T47D (cell line): ENCODE measurements at places on chromosomes 16 and 17.

GRCh38 chr17:21375162-21375560 is 996 bp upstream of the KCNJ12 start:
- no peak for DNase-seq

DNA sequence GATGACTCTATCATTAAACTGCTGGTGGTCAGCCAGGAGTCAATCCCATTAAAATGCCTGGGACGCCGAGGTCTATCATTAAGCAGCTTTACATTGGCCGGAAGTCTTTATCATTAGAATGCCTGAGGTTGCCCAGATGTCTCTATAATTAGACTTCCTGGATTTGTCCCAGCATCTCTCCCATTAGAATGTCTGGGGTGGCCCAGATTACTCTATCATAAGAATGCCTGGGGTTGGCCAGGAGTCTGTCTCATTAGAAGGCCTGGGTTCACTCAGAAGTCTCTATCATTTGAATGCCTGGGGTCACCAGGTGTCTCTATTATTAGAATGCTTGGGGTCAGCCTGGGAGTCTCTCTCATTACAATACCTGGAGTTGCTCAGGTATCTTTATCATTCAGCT is 2227.2 kb downstream of the TP53TG3F start:
- no peak for DNase-seq

- DNase-seq = no peak
Observed at GRCh38 chr17:39600288-39600996, 7.3 kb downstream of the NEUROD2 start.

DNA sequence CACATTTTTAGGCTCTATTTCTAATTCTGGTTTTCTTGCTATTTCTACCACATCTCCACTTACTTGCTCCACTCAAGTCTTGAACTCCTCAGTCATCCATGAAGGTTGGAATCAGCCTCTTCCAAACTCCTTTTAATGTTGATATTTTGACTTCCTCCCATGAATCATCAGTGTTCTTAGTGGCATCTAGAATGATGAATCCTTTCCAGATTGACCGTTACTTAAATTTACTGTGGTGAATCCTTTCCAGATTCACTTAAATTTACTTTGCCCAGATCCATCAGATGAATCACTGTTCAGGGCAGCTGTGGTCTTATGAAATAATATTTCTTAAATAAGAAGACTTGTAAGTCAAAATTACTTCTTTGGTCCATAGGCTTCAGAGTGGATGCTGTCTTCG is 32.4 kb downstream of the CLTC start:
- no peak for DNase-seq

DNA sequence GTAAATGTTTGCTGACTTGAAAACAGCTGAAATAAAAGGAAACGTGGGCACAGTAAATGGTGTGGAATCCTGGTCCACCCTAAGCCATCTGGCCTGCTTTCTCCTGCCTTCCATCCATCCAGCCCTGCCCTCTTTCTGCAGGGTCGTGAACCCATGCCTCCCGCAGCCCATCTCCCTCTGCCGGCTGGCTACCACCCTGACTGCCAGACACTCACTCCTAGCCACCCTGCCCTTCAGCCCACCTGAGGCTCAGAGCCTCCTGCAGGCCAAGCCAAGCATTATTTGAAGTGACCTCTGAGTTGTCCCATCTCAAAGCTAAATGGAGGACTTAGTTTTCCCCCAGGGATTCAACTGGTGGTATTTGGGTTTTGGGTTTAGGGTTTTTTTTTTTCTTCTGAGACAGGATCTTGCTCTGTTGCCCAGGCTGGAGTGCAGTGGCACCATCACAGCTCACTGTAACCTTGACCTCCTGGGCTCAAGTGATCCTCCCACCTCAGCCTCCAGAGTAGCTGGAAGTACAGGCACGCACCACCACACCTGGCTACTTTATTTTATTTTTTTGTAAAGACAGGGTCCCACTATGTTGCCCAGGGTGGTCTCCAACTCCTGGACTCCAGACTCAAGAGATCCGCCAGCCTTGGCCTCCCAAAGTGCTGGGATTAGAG is 8.4 kb downstream of the ZDHHC1 start:
- DNase-seq = no peak

DNA sequence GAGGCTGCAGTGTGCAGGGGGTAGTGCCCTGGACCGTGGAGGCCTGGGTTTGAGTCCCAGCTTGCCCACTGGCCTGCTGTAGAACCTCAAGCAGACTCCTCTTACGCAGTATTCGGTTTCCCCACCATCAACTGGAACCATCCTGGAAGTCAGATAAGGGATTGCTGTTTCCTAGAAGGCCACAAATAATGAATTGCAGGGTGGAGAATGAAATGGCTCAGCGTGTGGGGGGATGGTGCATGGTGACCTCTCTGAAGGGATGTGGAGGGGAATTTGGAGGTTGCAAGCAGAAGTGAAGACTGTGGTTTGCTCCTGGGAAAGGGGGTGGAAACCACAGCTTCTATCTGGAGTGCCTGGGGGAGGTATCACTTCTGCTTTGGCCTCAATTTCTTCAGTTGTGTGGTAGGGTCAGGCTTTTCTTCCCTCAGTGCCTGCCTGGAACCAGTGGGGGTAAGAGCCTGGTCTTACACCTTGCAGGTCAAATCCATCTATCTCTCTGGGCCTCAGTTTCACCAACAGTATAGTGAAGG is 1.7 kb downstream of the ADGRG5 start:
- DNase-seq = no peak

GRCh38 chr17:61401389-61402072 is 1.9 kb downstream of the TBX2 start:
- no peak for DNase-seq

GRCh38 chr17:81018044-81018802 is 16.7 kb upstream of the BAIAP2 start:
- DNase-seq = no peak

- DNase-seq = no peak
Observed at GRCh38 chr17:66602659-66603384, 232.1 kb upstream of the CACNG5 start.

DNA sequence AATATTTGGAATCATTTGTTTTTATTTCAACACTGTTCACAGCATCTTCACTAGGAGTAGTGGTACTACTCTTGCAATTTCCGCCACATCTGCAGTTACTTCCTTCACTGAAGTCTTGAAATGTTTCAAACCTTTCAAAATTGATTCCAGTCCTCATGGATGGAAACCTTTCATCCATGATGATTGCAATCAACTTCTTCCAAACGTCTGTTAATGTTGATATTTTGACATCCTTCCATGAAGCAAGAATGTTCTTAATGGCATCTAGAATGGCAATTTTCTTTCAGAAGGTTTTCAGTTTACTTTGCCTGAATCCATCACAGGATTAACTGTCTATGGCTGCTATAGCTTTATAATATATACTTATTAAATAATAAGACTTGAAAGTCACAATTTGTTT is 736.8 kb upstream of the CA10 start:
- no peak for DNase-seq

- no peak for DNase-seq
Observed at GRCh38 chr17:67633751-67634211, 84.0 kb upstream of the NOL11 start.

DNA sequence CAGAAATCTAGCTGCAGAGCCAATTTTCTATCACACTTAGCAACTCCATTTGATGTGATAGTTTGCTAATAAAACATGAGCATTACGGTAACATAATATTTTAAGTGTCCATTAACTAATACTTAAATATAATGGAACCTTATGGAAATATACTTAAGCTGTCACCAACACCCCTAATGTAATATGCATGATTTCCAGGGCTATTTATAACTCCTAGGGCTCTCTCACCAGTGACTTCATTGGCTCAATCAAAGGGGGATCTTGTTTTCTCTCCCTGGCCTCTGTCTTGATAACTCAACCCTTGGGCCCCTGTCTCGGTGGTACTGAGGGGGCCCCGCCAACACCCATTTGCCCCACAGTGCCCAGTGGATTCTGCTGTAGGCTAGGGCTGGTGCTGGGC is 170.4 kb downstream of the SALL1 start:
- no peak for DNase-seq

- DNase-seq = no peak
Observed at GRCh38 chr17:9035249-9035648, 13.9 kb downstream of the NTN1 start.

- DNase-seq = no peak
Observed at GRCh38 chr17:32541640-32542039, 54.8 kb downstream of the CDK5R1 start.

DNA sequence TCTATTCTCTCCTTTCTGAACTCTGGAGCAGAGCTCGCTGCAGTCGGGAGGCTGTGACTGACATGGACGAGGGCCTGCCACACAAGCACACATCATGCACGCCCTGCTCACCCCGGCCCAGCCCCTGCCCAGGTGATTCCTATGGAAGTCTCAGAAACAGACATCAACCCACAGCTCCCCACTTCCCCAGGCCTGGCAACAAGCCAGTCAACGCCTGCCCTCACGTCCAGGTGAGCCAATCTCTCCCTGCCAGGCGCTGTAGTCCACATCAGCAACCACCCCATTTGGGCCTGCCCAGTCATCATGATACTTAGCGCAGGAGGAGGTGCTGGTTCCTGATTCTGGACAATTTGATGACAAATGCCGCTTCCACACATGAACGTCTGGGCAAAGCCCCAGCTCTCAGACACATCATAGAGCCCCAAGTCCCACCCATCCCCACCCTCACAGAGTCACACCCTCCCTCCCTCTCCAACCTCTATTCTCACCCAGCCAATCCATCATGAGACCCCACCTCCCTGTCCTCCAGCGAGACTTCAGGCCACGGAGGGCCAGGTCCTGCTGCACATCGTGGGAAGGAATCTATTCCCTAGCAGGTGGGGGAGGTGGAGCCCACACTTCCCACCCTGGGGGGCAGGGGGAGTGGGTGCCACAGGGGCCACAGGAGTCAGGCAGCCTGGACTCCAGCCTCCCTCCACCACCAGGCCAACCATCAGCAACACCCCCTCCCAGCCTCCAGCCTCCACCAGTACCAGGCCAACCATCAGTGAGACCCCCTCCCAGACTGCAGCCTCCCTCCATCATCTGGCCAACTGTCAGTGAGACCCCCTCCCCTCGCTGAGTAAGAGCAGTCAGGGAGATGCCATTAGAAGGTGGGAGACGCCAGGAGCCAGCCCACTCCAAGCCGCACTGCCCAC is 33.7 kb upstream of the GSG1L start:
- DNase-seq = no peak

DNA sequence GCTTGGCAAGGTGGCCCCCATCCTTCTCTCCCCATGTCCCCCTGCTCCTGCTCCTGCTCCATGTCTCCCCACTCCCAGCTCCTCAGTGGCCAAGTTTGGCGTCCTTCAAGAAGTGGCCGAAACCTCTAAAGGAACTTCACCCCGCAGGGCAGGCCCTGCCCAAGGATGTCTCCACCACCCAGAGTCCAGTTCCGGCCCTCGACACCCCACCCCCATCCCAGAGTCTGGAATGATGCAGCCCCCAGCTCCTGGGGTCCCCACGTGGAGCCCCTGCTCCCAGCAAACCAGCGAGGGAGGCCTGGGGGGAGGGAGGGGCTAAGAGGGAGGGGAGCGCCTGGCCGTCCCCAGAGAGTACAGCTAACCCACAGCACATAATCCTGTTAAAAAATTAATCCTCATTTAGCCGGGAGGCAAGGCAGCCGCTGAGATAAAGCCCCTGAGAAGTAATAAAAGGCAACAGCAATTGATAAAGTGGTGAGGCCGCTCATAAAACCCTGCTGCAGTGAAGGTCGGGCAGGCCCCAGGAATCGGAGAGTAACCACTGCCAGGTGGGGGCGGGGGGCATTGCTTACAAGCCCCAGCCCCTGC is 9.9 kb upstream of the ENPP7 start:
- DNase-seq = no peak
